Activated CD8-positive, alpha-beta memory T cell treated with anti-CD3 and anti-CD28 coated beads for 4 hours (primary cell): ENCODE measurements at places on chromosomes 3 and 15.

DNA sequence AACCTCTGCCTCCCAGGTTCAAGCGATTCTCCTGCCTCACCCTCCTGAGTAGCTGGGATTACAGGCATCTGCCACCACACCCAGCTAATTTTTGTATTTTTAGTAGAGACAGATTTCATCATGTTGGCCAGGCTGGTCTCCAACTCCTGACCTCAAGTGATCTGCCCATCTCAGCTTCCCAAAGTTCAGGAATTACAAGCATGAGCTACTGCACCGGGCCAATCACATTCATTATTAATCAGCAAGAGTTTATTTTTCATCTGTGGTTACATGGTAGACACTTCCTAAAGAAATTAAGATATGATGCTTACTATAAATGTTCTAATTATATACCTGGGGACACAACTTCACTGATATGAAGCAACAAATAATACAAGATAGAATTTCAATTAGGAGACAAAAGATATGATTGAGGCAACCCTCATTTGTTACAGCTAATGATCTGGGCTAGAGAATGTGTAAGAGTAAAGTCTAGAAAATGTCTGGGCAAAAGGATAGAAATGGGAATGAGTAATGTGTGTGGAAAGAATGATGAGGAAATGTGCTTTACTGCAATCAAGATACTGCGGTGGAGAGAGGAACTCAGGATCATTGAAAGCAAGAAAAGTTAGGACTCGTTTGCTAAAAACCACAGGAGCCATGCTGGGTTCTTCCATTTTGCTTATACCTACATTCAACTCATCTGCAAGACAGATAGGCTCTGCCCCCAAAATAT is 366.8 kb downstream of the ZIC1 start:
- DNase-seq, result no peak

DNA sequence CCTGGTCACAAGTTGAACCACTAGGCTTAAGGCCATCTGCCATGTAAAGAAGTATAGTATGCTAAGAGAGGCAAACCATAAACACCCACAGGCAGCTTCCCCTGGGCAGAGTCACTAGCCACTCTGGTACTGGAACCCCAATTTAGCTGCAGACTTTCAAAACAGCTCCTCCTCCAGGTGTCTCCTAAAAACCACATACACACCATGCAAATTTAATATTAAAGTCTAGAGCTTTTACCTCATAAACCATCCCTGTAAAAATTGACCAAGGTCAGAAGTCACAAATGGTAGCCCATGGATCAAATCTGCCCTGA is 99.1 kb upstream of the STT3B start:
- DNase-seq, result no peak

- no peak for DNase-seq
Observed at GRCh38 chr3:9866639-9867038, 13.4 kb downstream of the CIDEC start.

GRCh38 chr3:178624276-178624675 is 88.0 kb downstream of the KCNMB2 start:
- DNase-seq, result no peak

GRCh38 chr3:190117981-190118380 is 2.7 kb downstream of the P3H2 start:
- no peak for DNase-seq

- no peak for DNase-seq
Observed at GRCh38 chr3:146912241-146913015, 307.3 kb upstream of the PLSCR5 start.

- DNase-seq, result no peak
Observed at GRCh38 chr15:96720251-96720650, 389.8 kb downstream of the NR2F2 start.

DNA sequence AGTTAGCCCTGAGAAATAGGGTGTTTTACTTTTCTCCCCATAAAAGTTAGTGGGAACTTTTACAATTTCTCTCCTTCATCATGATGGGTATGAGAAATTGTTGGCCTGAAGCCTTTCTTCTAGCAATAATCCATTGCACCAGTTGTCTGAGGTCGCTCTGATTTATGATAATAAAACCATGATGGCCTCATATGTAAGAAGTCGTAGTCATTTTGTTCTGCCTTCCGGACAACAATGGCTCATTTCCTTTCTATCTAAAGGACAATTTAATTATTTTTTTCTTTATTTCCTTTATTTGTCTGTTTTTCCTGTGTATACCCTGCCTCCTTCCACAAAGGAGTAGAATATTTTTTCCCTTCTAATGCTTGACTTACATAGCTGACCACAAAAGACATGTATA is 31.6 kb upstream of the GNB4 start:
- no peak for DNase-seq

DNA sequence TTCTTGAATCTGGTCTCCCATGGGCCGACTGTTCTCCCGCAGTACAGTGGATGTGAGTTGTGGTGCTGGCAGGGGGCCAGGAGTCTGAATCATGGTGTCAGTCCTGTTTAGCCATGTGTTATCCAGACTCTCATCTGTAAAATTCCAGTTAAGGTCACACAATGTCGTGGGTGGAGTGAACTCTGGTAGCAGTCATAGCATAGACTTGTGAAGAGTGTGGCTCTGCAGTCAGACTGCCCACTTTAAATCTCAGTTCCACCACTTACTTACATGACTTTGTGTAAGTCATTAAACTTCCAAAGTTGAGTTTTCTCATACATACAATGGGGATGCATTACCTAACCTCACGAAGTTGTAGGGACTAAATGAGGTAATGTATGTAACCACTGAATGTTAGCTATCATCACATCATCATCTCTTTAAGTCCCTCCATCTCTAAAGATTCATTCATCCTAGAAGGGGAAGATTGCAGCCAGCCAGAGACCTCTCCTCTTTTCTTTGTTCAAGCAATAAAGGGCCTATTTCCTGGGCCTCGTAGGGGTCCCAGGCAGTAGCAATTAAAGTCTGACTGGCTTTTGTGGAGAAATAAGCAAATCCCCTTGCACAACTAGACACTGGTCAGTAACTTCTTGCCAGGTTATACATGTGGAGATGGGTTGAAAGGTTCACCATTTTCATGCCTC is 93.9 kb downstream of the PCCB start:
- no peak for DNase-seq

DNA sequence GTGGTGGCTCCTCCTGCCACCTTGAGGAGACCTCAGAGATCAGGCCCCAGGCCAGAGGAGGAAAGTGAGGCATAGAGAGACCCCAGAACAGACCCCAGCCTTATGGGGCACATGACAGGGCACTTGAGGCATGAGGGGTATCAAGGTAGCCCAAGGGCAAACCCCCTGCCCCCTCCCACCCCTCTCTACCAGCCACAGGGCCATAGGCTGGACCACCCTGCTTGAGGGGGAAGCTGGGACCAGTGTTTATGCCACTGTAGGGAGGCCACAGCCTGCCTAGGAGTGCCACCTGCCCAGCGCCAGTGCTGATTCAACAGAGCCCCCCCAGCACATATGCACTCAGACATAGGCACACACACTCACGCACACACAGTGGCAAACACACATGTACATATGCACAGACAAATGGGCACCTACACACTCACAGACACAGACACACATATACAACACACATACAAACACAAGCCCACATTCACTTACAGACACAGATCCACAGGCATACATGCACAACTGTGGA is 10.3 kb downstream of the MYL3 start:
- DNase-seq, result no peak

DNA sequence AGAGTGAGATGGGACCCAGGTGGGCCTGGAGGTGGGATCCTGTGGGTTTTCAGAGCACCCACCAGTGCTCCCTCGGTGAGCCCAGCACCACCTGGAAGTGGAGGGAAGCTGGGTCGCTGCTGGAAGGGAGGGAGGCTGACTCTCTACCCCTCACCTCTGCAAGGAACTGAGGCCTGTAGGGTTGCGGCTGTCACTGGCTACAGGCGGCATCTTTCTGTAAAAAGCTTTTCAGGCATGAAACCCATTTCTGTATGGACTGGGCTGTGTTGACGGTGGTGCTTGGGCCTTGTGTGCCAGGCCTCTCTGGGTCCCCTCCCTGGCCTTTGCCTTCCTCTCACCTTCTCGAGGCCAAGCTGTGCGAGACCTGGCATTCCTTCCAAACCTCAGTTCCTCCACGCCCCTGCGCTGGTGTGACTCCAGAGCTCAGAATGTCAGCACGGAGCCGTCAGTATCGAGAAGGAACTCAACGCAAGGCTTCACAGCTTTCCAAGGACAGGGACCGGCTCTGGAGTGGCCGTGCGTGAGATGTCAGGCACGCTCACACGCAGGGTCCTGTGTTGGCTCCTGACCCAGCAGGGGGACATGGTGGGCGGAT is 16.6 kb downstream of the ABTB1 start:
- no peak for DNase-seq

DNA sequence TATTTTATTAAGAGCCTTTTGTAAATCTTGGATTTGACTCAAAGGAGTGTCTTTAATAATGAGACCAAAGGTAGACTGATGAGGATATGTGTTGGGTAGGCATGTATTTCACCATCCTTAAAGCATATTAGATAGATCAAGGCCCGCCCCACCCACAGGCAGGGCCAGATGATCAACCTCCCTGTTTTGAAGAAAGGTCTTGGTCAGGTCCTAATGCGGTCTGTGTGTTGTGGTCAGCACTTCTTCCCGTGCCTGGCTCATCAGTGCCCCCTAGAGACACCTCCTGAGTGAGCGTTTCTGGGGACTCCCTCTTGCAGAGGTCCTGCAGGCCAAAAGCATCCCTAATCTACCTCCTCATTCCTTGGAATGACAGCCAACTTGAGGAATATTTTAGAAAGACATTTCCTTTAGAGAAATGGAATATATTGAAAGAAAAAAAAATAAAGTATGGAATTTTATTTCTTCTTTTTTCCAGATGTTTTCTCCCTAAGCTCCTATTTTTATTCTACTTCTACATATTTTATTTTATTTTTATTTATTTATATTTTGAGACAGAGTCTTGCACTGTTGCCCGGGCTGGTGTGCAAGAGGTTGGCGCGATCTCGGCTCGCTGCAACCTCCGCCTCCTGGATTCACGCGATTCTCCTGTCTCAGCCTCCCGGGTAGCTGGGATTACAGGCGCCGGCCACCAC is 6.0 kb downstream of the TM4SF4 start:
- DNase-seq, result peak; percentile 10

DNA sequence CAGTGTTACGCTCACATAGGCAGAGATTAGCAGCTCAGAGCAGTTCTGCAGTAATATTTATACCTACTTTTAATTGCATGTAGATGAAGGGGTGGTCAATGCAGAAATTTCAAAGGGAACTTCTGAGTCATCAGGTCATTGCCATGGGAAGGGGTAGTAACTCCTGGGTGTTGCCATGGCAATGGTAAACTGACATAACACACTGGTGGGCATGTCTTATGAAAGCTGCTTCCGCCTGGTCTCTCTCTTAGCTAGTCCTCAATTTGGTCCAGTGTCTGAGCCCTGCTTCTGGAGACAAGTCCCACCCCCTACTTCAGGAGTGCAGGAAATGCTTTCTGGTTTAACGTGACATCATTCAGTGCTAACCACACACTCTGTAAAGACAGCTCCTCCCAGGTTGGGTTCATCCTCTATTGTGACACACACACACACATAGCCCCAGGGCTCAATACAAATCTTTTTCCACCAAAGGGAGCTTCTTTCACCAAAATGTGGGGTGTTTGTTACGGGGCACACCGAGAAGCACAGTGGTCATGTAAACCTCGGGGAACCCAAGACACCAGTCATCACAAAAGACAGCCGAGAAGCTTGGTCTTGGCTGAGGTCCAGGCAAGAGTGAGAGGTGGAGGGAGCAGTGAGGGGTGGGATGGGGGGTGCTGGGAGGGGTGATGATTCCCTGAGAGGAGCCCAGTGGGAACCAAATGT is 74.5 kb downstream of the TLE3 start:
- peak; percentile 7 for DNase-seq

- no peak for DNase-seq
Observed at GRCh38 chr15:38189671-38190295, 62.9 kb upstream of the SPRED1 start.

DNA sequence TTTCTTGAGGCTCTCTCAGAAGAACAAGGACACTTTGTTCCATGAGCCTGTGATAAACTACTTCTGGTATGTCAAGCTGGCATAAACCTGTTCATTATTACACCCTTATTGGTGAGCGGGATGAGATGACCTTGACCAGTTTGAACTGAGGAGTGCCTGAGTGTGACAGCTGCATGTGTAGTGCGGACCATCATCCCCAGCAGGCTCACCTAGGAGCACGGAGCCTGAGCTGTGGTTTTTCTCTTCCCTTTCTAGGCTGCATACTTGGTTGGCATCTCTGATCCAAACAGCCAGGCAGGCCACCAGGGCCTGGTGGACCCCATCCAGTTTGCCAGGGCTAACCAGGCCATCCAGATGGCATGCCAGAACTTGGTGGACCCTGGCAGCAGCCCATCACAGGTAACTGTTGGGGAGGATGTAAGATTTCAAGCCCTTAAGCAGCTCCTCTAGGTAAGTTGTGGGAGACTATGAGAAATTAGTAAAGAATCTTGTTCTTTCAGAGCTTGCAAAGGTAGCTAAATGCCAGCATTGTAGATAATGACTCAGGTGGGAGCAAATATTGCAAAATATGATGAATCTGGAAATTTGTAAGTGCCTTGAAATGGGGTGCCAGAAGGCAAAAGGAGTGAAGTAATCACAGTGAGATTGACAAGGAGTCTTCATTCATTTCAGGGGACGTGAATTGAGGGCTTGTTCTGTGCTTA is 288.9 kb upstream of the TPM1 start:
- no peak for DNase-seq

DNA sequence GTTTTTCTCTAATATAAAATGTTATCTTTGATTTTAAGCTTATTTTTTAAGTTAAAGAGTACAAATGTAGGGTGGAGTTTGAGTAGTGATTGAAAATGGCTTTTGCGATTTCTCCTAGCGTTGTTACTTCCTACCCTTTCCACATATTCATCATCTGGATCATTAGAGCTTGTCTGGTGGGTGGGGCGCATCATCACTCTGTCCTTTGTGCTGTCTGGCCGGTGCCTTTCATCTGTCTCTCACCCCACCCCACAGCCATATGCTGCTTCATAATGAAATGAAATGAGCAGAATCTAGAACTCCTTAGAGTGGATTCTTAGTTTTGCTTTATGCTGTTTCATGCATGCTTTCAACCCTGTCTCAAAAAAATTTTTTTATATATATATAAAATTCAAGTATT is 44.3 kb downstream of the ATP1B3 start:
- no peak for DNase-seq

GRCh38 chr3:103906304-103906703 is 1460.4 kb upstream of the ALCAM start:
- no peak for DNase-seq

GRCh38 chr3:190618330-190619030 is 104.6 kb downstream of the IL1RAP start:
- no peak for DNase-seq

DNA sequence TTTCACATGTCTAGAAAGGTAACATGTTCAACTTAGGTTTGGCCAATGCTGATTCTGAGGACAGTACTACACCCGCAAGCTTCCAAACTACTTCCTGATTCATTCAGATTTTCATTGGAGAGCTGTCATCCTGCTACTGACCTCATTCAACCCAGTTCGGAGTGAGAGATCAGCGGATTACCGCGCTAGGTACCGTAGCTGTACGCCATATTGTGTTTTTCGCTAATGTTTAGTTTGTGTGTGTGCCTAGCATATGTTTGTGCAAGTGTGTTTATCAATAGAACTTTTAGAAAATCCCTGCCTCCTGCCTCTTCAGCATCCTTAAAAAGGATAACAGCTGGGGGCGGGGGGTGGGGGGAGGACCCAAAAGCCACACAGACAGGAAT is 1.1 kb downstream of the ZBTB20 start:
- DNase-seq, result no peak

- DNase-seq, result no peak
Observed at GRCh38 chr3:159795681-159796175, 192.9 kb upstream of the IL12A start.

- DNase-seq, result no peak
Observed at GRCh38 chr3:28840976-28841376, 439.9 kb upstream of the RBMS3 start.
